SJSA1 (cell line): ENCODE measurements at places on chromosomes 1 and 21.

DNA sequence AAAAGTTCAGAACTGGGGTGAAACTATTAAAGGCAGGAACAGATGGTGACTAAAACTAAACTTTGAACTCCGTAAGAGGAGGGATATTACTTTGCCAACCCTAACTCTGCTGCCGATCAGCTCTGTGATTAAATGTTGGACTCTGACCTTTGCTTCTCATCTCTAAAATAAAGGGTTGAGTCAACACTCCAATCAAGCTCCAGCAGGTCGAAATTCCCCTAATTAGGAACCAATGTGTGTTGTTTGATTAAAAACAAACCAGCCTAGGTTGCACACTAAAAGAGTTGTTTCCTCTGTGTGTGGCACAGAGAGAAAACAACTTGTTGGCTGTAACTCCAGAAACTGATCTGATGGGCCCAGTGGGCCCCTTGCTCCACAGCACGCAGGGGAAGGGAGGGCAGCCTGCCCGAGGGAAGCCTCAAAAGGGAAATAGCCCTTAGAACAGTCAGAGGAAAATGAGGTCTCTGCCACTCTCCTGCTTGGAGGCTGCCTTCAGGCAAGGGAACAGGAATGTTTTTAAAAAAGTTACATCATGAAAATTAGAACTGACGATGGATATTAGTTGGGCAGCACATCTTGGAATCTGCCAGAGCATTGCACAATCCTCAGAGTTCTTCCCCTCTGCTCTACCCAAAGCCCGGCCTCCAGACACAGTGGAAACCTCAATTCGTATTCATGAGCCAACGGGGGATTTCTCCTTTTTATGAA, 69.3 kb downstream of the KCTD3 start:
- DNase-seq = no peak

DNA sequence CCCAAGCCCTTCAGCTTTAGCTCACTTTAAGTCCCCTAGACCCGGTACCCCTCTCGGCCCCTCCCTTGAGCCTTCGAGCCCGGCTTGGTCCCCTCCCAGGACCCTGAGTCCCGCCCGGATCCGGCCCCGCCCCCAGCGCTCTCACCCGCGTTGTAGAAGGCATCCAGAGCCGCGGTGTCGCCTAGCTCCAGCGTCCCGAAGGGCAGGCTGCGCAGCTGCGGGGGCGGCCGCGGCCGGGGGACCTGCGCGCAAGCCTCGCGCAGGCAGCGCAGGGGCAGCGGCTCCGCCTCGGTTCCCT, 699 bp downstream of the MAP3K6 start:
- DNase-seq = peak; percentile 89

GRCh38 chr1:33221385-33221758, 34.9 kb upstream of the ZNF362 start:
- no peak for DNase-seq

DNA sequence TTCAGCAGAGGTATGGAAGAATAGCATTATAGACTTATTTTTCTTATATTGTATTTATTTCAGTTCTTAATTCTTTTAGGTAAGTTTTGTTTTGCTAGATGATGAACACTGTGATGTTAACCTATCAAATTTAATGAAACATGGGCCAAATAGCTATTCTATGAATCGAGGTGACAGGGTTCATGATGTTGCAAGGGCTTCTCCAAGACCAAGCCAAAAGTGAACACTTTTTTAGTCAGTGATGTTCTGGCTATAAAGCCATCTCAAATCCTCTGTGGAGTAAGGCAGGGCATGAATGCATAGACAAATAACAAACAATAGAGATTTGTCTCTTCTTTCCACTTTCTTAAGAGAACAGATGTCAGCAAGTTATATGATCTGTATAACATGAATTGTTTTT, 26.7 kb downstream of the C1orf146 start:
- DNase-seq = no peak

DNA sequence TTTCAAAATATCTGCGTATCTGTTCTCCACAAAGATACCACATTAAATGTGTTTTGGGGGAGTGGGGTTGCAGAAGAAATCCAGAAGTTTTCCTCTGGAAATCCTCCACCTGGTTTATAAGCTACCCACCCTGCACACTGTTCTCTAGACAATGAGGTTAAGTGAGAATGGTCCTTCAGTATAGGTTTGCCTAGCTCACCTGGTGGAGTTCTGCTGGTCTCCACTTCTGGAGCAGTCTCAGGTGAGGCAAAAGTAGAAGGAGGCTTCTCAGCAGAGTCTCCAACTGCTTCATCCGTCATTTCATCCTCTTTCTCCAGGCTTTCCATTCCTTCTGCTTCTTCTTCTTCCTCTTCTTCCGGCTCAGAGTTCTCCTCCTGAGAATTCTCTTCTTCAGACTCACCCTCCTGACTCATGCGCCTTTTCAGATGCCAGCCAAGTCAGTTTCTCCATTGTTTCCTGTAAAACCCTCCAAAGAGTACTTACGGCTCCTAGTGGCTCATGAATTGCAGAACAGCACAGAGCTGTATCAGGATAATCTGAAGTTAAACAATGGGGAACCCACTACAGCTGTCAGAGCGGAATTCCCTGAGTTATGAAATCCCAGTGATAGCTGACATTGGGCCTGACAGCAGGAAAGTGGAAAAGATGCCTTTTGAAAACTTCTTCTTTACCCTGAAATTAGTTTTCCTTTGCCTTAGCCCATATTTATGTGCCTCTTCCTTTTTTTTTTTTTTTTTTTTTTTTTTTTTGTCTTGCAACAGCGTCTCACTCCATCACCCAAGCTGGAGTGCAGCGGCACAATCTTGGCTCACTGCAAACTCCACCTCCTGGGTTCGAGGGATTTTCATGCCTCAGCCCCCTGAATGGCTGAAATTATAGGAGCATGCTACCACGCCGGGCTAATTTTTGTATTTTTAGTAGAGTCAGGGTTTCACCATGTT, 38.5 kb downstream of the MSTO1 start:
- peak; percentile 83 for DNase-seq

GRCh38 chr21:45882645-45883044, 98.9 kb upstream of the COL6A1 start:
- DNase-seq = no peak

GRCh38 chr1:60942896-60943638, 139.3 kb upstream of the NFIA start:
- no peak for DNase-seq

DNA sequence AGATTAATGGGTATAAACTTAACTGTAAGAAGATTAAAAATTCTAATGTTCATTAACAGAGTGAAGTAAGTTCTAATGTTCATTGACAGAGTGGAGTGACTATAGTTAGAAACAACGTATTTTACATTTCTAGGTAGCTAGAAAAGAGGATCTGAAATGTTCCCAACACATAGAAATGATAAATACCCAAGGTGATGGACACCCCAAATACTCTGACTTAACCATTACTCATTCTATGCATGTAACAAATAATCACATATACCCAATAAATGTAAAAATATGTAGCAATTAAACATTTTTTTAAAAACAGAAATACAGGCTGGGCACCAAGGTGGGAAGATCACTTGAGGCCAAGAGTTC, 62.1 kb downstream of the ABL2 start:
- DNase-seq = no peak

DNA sequence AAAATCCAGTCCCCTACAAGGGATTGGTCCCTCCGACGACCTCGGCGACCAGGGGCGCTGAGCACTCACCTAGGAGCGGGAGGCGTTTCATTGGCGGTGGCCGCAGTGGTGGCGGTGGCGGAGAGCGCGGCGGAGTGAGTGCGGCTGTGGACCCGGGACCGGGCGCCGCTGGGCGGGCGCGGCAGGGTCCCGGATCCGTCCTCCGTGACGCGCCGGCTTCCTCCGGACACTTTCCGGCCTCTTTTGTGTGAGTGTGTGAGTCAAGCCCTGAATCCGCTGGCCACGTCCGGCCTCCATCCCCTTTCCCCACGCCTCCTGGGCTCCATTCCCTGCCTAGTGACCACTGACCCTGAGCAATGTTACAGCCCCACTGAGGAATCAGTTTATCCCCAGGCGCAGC, at the start of gene ADGRL4:
TSS of gene ADGRL4 (minus strand) at position 167 of the 400 bp plus-strand sequence. CDS start at position 91, 76 bp downstream.
- DNase-seq = no peak

DNA sequence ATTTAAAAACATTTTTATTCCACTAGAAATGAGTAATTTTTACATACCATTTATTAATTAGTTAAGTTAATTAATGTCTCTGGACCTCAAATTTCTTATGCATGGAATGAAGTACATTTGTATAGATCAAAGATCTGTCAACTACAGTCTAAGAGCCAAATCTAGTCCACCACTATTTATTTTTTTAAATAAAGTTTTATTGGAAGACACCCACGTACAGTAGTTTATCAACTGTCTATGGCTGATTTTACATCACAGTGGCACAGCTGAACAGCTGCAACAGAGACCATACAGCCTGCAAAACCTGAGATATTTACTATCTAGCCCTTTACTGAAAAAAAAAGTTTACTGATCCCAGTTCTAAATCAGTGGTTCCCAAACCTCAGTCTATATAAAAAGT, 188.6 kb upstream of the HP1BP3 start:
- DNase-seq = no peak

GRCh38 chr1:36924282-36924811, 110.0 kb downstream of the GRIK3 start:
- DNase-seq = peak; percentile 56

- no peak for DNase-seq
Observed at GRCh38 chr1:46910790-46911189, 30.5 kb downstream of the CYP4A11 start.

- no peak for DNase-seq
Observed at GRCh38 chr1:214523124-214523824, 28.1 kb downstream of the PTPN14 start.

- no peak for DNase-seq
Observed at GRCh38 chr1:206757524-206758266, 12.9 kb upstream of the IL19 start.

GRCh38 chr1:5753549-5754421, 238.4 kb downstream of the NPHP4 start:
- no peak for DNase-seq

DNA sequence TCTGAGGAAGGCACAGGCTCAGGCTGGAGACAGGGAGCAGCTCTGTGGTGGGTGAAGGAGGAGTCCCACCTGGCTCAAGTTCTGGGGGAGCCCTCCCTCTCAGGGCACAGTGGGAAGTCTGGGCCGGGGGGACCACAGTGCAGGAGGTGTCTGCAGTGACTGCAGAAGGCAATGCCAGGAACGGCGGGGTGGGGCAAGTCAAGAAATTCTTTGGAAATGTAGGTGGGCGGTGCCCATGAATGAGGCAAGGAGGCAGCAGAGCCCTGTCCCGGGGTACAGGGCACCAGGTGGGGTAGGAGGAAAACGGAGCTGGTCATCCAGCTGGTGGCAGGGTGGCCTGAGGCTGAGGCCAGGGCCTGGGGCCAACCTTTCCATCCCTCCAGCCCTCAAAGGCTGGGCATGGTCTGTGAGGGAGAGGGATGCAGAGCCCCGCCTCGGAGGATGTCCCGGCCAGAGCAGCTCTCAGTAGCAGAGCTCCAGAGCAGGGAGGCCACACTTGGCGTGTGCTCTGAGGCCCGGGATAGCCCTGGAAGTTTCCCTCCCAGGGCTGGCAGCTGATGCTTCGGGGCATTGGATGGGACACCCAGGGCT, 4.7 kb downstream of the TFF3 start:
- peak; percentile 31 for DNase-seq

DNA sequence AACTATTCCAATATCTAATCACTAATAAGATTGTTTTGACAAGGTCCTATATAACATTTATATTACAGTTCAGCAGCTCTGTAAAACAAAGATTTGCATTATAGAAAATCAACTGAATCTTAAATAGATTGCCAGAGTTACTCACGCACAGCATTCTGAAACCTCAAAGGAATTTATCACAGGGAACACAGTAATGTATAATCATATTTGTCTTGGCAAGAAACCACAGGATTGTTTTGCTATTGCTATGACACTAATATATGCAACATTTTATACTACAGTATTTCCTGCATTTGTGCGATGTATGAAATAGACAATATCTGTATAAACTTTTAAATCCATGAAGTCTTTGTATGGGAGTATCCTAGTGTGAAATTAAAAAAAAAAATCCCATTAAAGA, 101.4 kb downstream of the PLPPR5 start:
- no peak for DNase-seq

GRCh38 chr1:88787023-88787903, 103.2 kb downstream of the PKN2 start:
- DNase-seq = no peak

- no peak for DNase-seq
Observed at GRCh38 chr1:90319918-90320317, 325.0 kb downstream of the ZNF326 start.

- no peak for DNase-seq
Observed at GRCh38 chr1:21294266-21294989, 4.2 kb upstream of the ECE1 start.
